Caudate nucleus (tissue), 63 donors: ENCODE measurements at places on chromosomes 2 and 18.

DNA sequence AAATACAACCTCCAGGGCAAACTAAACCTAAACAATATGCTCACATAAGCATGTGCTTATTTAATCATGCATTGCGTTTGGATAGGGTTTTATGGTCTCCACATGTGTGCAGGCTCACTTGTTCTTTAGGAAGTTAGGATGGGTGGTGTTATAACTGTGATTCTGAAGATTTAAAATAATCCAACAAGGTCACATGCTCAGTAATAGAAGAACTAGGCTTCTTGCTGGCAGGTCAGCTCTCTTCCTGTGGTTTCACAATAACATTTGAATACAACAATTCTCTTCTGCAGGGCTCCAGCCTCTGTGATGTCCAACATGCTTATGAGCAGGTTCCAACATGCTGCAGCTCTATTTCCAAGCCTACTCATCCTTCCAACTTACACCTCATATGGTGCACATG lies 84.0 kb downstream of the MYL12B start:
- DNase-seq = no peak

DNA sequence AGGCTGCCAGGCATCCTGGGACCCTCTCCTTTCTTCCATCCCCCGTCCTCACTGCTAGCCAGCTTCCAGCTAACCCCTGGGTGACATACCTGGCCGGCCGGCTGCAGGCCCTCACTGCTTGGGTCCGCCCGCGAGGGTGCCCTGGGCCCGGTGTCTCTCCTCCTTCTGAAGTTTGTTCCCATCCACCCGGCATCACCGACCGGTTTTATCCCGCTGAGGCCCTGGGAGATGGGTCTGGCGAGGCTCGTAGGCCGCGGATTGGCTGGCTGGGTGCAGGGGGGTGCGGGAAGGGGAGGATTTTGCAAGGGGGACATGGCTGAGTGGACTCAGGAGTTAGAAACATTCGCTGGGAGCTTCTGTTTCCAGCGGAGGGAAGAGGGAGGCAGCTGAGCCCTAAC lies at the start of gene PAX8:
Gene PAX8 (minus strand): TSS at position 180 of the 398 bp plus-strand sequence. CDS start 527 bp downstream, outside the sequence.
- no peak for DNase-seq

DNA sequence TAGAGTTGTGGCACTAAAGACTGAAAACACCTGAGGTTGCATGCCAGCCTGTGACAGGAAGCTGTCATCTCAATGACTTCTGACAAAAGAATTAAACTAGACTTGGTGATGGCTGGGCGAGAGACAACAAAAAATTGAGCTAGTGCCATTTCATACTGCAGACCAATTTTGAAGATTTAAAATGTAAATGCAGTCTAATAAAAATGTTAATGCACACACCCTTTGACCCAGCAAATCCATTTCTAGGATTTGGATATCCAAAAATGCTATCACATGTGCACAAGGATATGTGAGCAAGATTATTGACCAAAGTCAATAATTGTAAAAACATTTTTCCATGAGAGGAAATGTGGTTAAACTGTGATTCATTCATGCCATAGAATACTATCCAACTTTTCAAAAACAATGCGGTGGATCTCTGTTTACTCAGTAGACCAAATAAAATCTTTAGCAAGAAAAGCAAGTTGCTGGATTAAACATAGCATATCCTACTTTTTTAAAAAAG lies 5.6 kb downstream of the FBXO36 start:
- DNase-seq = no peak

DNA sequence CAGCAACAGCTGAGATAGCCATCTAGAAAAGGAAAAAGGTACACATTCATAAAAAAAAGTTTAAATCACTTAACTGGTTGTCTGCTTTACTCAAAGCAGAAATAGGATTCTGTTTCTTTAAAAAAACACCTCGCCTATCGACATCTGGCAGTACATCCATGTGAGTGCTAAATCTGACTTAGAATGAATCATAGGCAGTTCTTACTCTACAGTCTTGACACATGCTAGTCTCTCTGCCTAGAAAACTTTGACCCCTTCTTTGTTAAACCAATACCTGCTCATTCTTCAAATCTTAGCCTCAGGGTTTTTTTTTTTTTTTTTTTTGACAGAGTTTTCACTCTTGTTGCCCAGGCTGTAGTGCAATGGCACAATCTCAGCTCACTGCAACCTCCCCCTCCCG lies 37.1 kb upstream of the GPR75 start:
- no peak for DNase-seq

GRCh38 chr18:52278191-52278590 lies 61.8 kb upstream of the DCC start:
- no peak for DNase-seq

DNA sequence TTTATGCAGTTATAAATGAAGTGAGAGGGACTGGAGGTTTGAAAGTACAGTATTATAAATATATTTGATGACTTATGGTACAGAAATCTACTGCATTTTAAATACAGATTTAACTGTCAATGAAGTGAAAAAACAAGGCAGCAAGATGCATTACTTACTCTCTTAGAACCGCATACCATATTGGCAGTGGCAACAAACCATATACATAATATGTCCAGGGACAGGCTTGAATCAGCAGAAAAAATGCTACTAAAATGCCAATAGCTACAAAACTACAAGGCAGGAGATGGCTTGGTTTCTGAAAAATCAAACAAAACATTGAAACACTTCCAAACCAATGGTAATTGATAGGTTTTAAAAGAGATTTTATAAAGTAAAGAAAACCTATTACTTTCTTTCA lies 77.2 kb downstream of the PIGN start:
- DNase-seq = no peak

- DNase-seq = no peak
These were observed 629.7 kb upstream of the SETBP1 start for GRCh38 chr18:44051026-44051425.

DNA sequence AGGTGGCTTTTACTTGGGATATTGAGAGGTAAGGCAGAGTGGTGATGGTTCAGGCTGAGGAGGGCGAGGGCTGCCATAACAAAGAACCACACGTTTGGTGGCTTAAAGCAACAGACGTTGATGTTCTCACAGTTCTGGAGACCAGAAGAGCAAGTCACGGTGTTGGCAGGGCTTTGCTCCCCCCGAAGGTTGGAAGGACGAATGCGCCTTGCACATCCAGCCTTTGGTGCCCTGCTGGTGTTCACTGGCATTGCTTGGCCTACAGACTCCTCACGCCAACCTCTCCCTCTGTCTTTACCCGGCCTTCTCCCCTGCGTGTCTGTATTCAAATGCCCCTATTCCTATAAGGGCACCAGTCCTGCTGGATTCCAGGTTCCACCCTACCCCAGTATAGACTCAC lies 125.4 kb downstream of the TPO start:
- no peak for DNase-seq

GRCh38 chr18:63422087-63422863 lies at the start of gene VPS4B:
Gene VPS4B (minus strand): TSS chr18:63422476. CDS start chr18:63422259, 217 bp downstream.
- peak; percentile 97 for DNase-seq

DNA sequence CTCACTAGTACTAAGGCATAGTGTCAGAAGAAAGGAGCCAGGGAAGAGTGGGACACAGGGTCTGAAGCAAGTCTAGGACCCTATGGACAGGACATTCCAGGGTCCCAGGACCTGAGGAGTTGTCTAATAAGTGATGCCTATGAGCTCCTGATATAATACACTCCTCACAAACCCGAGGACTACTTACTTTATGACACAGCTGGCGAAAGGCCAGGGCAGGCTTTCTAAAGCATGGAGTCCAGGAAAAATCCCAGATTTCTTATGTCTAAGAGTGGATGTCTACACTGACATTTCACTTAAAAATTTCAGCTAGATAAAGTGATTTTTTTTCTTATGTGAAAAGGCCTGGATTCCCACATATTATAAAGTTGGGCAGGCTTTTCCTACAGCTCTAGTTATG lies 502.2 kb upstream of the SETBP1 start:
- no peak for DNase-seq

DNA sequence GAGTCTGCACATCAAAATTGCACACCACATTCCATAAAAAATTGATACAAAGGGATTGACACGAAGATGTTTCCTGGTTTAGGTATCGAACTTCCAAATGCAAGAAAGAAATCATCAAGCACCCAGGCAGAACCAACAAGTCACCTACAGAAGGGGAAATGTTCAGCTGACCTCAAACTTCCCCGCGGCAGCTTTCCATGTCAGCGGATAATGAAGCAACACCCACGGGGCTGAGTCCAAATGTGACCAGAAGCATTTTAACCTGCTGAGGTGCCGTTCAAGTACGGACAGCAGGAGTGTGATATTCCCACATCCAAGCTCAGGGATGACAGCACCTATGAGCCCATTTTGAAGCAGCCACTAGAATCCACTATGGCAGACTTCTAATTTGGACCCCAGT lies 124.9 kb downstream of the GALNT14 start:
- no peak for DNase-seq

- no peak for DNase-seq
These were observed 360.1 kb upstream of the VWC2L start for GRCh38 chr2:214050731-214051130.

- DNase-seq = no peak
These were observed 103.6 kb upstream of the WDR75 start for GRCh38 chr2:189337656-189338055.

GRCh38 chr2:33011941-33012340 lies 65.2 kb downstream of the LTBP1 start:
- DNase-seq = no peak

- DNase-seq = no peak
These were observed 50.0 kb upstream of the ATG16L1 start for GRCh38 chr2:233201258-233202013.

GRCh38 chr2:48092846-48093803 lies 186.8 kb upstream of the FBXO11 start:
- DNase-seq = no peak

- DNase-seq = no peak
These were observed 47.3 kb upstream of the CALCRL start for GRCh38 chr2:187495324-187495723.

DNA sequence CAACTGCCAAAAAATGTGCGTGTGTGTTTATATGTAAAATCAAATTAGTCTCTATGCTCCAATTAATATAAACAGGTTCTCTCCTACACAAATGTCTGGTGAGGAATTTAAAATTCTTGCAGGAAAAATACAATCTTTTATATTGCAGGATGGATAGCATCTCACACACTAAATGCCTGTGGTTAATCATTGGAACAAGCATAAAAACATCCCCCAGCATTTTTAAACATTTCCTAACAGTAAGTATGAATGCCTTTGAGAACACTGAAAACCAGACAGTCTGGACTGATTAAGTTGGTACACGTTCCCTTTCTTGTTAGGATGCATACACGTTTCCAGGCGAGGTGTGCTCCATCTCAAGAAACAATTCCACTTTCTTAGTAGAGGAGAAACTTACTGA lies 29.9 kb upstream of the PDE1A start:
- no peak for DNase-seq

DNA sequence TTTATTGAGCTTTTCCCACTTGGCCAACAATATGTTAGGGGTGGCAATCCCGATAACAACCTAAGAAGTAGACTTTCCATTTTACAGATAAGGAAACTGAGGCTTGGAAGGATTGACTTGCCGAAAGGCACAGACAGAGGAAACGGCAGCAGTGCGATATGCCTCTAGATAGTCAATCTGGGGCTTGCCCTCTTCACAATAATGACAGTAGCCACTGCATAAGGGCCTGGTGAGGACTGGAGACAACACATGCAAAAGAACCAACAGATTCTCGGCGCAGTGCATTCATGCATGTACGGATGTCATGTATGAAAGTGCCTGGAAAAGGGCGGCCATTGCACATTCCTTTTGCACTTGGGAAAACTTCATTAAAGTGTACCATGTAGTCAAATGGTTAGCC lies 811.2 kb downstream of the RNF144A start:
- DNase-seq = no peak
